ENCODE measurements at places on chromosomes 1 and 21. TPM values are rescaled to one million over a fixed set of nuclear protein-coding genes. Genes with fewer than 3 reads are reported as not detected.

- no peak for DNase-seq
- H3K36me3 ChIP-seq, result no peaks in the 10 kb centered on the region
- H3K4me1 ChIP-seq, result no peaks in the 10 kb centered on the region
- no peak overlapping the region for H3K27ac ChIP-seq
- no peak overlapping the region for H3K4me3 ChIP-seq
- no peaks in the 10 kb centered on the region for H3K27me3 ChIP-seq
These were observed 284.8 kb downstream of the HLX start for GRCh38 chr1:221164029-221164428.

PLA2G5 gene
- 2.1 TPM for total RNA-seq

GRCh38 chr1:239337799-239338430 is 48.5 kb upstream of the CHRM3 start:
- H3K4me3 ChIP-seq, result no peak overlapping the region
- no peak for DNase-seq
- no peaks in the 10 kb centered on the region for H3K4me1 ChIP-seq
- H3K36me3 ChIP-seq, result no peaks in the 10 kb centered on the region
- no peak overlapping the region for H3K27ac ChIP-seq

PRKAB2 gene
- 33.9 TPM for total RNA-seq

CHD5 gene
- total RNA-seq, result 22.0 TPM

DNA sequence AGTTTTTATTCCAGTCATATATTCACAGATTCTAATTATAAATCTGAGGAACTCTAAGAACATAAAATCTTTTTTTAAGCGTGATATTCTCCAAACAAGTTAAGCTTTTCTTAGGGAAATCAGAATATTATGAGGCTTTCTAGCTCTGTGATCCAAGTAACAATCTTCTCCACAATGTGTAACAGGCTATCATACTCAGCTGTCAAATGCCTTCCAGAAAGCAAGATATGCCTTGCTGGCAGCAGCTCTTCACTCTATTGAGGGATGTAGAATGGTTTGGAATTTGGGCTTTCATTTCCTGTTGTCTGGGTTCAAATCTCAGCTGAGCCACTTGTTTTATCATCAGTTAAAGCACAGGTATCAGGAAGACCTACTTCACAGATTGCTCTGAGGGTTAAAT is 446.5 kb downstream of the PTBP2 start:
- no peaks in the 10 kb centered on the region for H3K27me3 ChIP-seq
- DNase-seq, result no peak
- H3K4me3 ChIP-seq, result no peak overlapping the region
- no peaks in the 10 kb centered on the region for H3K36me3 ChIP-seq
- no peak overlapping the region for H3K27ac ChIP-seq

DNA sequence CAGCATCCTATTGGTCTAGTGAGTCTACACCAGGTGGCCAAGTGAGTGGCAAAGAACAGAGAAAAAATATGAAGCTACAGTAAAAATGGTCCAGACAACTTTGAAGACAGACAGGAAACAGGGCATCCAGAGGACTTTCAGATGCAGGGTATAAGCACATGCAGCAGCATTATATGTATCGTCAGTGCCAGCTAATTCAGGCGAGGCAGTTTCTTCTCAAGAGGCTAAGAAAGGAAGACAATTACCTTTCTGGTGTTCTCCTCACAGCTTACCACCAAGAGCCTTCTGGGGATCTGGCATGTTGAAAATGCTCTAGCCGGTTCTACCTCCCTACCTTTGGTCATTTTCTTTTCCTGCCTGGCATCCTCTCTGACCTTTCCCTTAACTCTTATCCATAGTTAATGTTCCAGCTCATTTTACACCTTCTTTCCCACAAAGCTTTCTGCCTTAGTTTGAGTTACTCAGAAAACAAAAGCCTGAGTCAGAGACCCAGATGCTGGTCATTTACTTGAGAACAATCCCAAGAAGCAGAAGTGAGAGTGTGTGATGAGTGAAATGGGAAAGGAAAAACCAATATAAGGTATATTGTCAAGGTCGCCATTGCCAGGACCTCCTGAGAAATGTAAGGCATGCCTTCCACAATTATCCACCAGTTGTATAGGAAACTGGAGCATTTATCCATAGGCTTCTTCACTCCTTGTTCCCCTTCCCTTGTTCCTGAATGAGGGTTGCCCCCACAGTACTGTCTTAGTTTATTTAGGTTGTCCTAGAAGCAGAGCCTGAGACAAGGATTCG is 444.1 kb downstream of the PLPP3 start:
- no peak overlapping the region for H3K27ac ChIP-seq
- H3K27me3 ChIP-seq, result no peaks in the 10 kb centered on the region
- DNase-seq, result no peak
- H3K4me3 ChIP-seq, result no peak overlapping the region

CGN gene
- total RNA-seq, result 4.1 TPM

DNA sequence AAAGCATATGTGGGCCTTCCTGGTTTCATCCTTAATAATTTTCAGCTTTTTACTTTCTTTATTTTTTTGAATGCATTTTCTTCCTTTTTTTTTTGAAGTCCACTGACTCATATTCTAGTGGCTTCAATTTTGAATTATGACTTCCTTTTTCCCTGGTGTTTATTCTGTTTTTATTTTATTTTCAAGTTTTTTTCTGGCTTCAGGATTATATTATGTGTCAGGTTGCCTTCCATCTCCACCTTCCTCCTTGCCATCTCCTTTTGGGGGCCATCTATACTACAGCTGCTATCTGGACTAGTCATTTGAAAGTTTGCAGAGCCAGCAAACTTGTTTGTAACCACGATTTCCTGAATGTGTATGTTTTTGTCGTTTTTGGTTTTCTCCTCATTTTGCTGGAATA is 117.6 kb downstream of the LEPR start:
- H3K4me3 ChIP-seq, result no peak overlapping the region
- no peak overlapping the region for H3K27ac ChIP-seq
- no peaks in the 10 kb centered on the region for H3K36me3 ChIP-seq
- no peaks in the 10 kb centered on the region for H3K4me1 ChIP-seq
- H3K27me3 ChIP-seq, result no peaks in the 10 kb centered on the region
- DNase-seq, result no peak

IGSF21 gene
- 13.1 TPM for total RNA-seq

DNA sequence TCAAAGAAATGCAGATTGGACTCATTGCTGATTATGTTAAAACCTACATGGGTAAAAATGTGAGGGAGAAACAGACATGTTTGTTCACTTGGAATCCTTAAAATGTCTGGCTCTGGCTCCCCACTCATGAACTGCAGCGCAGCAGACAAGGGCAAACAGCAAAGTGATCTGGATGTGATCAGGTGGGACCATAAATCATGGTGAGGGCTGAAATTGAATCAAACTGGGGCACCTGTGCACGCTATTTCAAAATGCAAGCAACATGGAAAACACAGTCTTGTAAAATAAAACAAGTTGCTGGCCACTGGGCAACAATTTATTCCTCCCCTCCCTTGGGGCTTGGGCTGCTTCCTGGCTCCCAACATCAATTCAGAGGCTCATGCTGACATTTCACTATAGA is 373.4 kb downstream of the SEC16B start:
- no peaks in the 10 kb centered on the region for H3K27me3 ChIP-seq
- DNase-seq, result peak; percentile 53
- H3K4me1 ChIP-seq, result no peaks in the 10 kb centered on the region
- no peaks in the 10 kb centered on the region for H3K36me3 ChIP-seq
- no peak overlapping the region for H3K4me3 ChIP-seq
- no peak overlapping the region for H3K27ac ChIP-seq

GRCh38 chr1:27615346-27616192 is 11.6 kb upstream of the AHDC1 start:
- H3K36me3 ChIP-seq, result peaks cover 3% of the 10 kb centered on the region
- peaks cover 3% of the 10 kb centered on the region for H3K27me3 ChIP-seq
- no peak for DNase-seq
- H3K4me1 ChIP-seq, result peaks cover 14% of the 10 kb centered on the region
- H3K27ac ChIP-seq, result no peak overlapping the region

- peaks cover 9% of the 10 kb centered on the region for H3K36me3 ChIP-seq
- no peak overlapping the region for H3K4me3 ChIP-seq
- H3K27ac ChIP-seq, result peak overlapping the region; percentile 68
These were observed 119.4 kb downstream of the AKT3 start for GRCh38 chr1:243730487-243731150.

SHE gene
- 10.5 TPM for total RNA-seq

PADI1 gene
- total RNA-seq, result 0.79 TPM

DNA sequence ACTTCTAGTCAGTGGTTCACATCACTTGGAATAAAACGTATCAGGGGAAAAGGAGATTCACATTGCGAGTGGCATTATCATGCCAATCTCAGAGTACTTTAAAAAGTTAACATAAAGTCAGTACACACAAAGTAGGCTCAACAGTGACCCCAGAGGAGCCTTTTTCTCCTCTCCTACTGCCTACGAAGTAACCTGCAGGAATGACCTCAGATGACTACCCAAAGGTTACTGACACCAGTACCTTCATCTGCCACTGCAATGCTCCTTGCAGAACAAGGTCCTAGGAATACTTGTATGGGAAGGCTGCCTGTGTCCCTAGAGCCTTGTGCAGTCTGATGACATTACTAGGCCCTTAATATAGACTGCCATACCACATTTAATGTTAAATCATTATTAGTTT is 389.8 kb upstream of the LYPLAL1 start:
- no peaks in the 10 kb centered on the region for H3K4me1 ChIP-seq
- H3K4me3 ChIP-seq, result no peak overlapping the region

ZC3H11A gene
- 95.3 TPM for total RNA-seq

VWA1 gene
- total RNA-seq, result 11.4 TPM

ASCL5 gene
- not detected for total RNA-seq

DNA sequence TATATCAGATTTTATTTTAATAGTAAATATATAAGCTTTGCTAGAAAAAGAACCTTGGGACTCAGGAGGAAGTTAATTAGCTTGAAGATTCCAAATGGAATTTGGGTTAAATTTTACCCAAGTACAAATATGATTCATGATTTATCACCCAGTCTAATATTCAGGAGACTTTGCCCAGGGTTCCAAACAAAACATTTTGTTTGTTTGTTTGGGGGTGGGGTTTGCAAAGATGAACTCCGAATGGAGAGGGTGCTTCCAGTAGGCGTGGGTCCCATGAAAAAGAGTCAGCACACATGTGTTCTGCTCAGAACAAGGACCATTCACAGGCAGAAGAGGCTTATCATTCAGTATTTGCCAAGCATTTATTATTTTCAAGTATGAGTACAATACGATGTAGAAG is 23.5 kb downstream of the KCNT2 start:
- H3K4me3 ChIP-seq, result no peak overlapping the region
- H3K36me3 ChIP-seq, result no peaks in the 10 kb centered on the region
- H3K27ac ChIP-seq, result no peak overlapping the region
- H3K4me1 ChIP-seq, result no peaks in the 10 kb centered on the region
- no peak for DNase-seq
- no peaks in the 10 kb centered on the region for H3K27me3 ChIP-seq

All from spinal cord (tissue), 10 donors.